ENCODE measurements at places on chromosomes 16 and 17.
A peak's percentile ranks its signal among the peaks of the same experiment; 100 is the strongest.

- DNase-seq, result no peak
Measured at GRCh38 chr16:86763819-86764218, 185.5 kb downstream of the FOXL1 start.

GRCh38 chr17:38611872-38612376 is 6.2 kb upstream of the SRCIN1 start:
- DNase-seq, result no peak

- DNase-seq, result no peak
Measured at GRCh38 chr16:74202009-74202408, 94.6 kb upstream of the PSMD7 start.

GRCh38 chr17:42118545-42118944 is 2.6 kb downstream of the KAT2A start:
- peak; percentile 56 for DNase-seq

- DNase-seq, result no peak
Measured at GRCh38 chr17:79589669-79590522, 21.0 kb downstream of the RBFOX3 start.

- DNase-seq, result no peak
Measured at GRCh38 chr16:67543582-67543981, 15.0 kb downstream of the RIPOR1 start.

DNA sequence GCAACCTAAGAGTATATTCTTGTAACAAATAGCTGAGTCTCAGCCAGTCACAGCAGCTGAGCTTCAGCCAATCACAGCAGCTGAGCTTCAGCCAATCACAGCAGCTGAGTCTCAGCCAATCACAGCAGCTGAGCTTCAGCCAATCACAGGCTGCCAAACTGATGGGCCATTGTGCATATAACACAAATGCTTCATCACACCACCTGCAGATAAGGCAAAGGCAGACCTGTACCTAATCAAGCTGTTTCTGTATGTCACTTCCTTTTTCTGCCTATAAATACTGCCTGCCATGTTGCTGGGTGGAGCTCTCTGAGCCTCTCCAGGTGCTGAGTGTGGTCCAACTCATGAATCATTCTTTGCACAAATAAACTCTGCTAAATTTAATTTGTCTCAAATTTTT is 19.9 kb downstream of the MYH13 start:
- DNase-seq, result no peak

- DNase-seq, result peak; percentile 70
Measured at GRCh38 chr16:47045023-47045422, 71.5 kb upstream of the DNAJA2 start.

- DNase-seq, result no peak
Measured at GRCh38 chr17:55959756-55960155, 193.5 kb upstream of the ANKFN1 start.

Data from ACHN (cell line).